Substantia nigra (tissue), 51 donors: ENCODE measurements at places on chromosomes 11 and 22.

DNA sequence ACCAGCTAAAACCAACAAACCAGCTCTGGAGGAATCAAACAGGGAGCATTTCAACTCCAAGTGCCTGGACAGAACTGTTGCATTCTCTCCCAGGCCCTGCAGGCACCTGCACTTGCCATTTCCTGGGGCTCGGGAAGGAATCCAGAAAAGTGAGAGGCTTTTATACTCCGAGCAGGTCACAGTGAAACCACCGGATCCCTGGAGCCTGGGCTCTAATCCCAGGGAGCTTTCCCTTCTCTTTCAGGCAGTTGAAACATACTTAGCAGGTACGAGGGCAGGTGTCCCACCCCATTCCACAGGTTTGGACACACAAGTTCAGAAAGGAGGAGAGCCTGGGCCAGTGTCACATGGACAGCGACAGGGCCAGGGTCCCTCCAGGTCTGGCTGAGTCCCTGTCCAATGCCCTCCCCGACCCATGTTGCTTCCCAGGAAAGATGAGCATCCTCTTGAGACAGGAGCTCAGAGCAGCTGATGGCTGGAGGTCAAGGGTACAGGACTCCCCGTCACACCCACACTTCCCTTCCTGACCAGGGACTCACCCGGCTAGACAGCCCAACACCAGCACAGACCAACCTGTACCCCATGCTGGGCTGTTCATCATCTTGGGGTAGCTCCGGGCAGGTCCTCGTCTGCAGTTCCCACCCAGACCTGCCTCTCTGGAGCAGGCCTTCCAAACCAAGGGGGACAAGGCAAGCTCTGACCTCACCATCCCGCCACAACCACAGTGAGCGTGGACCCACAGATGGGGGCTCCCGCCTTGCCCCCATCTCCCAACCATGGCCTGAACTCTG, 49.9 kb upstream of the CD5 start:
- DNase-seq, result no peak

DNA sequence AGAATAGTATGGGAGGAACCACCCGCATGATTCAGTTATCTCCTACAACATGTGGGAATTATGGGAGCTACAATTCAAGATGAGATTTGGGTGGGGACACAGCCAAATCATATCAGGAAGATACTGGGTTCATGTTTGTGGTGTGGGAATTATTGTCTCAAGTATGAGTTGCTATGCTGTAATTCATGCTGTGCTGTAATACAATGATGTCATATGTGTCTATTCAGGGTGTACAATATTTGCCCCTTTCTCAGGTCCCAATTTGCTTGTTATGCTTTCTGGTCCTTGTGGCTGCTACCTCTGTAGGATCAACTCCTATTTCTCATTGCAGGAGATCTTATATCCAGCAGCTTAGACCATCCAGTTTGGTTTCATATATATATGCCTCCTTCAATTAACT, 52.2 kb upstream of the ARHGAP20 start:
- no peak for DNase-seq

GRCh38 chr11:66226101-66226500, 42.3 kb upstream of the RAB1B start:
- DNase-seq, result no peak

- no peak for DNase-seq
Observed at GRCh38 chr11:101397979-101398378, 185.8 kb downstream of the TRPC6 start.

GRCh38 chr11:29124470-29124869, 892.4 kb downstream of the KCNA4 start:
- no peak for DNase-seq

DNA sequence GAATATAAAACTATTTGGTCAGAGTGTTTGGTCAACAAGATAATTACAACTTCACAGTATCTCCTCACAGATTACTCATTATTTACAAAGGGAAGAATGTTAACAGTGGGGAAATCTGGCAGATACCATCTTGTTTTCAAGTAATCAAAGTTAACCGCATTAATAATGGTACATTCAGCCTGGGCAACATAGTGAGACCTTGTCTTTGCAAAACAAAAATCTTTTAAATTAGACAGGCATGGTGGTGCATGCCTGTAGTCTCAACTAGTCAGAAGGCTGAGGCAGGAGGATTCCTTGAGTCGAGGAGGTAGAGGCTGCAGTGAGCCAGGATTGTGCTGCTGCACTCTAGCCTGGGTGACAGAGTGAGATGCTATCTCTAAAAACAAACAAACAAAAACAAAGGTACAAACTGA, 78.5 kb downstream of the ACER3 start:
- DNase-seq, result no peak

GRCh38 chr22:50318698-50319411, 8.0 kb downstream of the DENND6B start:
- no peak for DNase-seq

DNA sequence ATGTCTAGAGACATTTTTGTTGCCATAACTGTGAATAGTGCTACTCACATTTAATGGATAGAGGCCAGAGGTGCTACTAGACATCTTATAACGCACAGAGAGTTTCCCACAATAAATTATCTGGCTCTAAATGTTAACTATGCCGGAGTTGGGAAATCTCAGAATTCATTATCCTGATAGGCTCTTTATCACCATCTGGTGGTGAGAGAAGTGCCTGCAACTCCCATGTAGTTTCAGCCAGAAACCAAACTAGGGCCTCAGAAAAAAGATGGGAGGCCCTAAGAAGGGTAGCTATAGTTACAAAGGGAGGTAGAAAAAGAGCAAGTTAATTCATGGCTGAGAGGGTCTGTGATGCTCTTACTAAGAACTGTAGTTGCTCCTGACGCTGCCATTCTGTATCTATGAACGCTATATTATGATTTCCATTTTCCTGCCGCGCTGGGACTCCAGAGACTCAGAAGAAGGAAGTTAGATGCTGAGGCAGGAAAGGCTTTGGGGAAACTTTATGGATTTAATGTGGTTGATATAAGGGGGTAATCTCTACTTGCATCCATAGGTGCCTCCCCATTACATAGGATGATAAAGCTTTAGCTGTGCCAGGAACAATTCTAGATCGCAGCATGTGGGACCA, 22.9 kb upstream of the MRPL17 start:
- peak; percentile 6 for DNase-seq

- no peak for DNase-seq
Observed at GRCh38 chr11:133896028-133896427, 50.7 kb upstream of the SPATA19 start.

DNA sequence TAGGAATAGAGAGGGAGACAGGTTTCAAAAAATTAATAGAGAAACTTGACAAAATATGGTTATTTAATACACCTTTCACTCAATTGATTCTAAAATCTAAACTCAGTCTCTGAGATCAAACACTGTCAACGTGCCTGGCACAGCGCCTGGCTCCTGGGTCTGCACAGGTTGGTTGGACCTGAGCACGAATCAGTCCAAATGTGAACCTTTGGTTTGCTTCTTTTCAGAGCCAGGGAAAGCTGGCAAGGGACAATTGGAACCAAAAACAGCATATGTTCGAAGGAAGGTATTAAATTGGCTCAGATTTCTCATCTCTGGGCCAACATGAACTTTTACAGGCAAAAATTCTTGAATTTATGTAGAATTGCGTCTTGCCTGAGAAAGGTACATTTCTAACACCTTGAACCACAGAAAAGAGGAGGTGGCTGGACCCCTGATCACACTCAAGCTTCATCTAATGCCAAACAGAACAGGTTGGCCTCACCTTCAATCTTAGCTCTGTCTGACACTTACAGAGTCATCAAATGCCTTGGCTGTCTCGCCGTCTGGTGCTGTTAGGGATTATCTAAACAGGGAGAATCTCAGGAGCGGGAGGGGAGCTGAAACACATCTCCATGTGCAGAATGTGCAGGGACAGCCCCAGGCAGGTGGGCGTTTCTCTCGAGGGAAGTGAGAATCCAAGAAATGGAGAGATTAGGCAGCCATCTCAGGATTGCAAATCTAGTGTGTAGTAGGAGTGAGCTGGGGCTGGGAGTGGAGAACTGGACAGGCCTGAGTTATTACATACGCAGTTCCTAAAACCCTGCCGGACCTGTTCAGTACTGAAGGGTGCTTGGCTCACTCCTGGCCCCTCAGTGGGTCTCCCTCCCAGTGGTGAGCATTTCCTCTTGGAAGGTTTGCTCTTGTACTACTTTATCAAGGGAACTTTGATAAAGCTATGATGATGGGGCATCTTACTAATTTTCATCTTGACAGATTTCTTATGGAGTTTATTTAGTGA, 442.2 kb upstream of the B3GAT1 start:
- DNase-seq, result no peak

DNA sequence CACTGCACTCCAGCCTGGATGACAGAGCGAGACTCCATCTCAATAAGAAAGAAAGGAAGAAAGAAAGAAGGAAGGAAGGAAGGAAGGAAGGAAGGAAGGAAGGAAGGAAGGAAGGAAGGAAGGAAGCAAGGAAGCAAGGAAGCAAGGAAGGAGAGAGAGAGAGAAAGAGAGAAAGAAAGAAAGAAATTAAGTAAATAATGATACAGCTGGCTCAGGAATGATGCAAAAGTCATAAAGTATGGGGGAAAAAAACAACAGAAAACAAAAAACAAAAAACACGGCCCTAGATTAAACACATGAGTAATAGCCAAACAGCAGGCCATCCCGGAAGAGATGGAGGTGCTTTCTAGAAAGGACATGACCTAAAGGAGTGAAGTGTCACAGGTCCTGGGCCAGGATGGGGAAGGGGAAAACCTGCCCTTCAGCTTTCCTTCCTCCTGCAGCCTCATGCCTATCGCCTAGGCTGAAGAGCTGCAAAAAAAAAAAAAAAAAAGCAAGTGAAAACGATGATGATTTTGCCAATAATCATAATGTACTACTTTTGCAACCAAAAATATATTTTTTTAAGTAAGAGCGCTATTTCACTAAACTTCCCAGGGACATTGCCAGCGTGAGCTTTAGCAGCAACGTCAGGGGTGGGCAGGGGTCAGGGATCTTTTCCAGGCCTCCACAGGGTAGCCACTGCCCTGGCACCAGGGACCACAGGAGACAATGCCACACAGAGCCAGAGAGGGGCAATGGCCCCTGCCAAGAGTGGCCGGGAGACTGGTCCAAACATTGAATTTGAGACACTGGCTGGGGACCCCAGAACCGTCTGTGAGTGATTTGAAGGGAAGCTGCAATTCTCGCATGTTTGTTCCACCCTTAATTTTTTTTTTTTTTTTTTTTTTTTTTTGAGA, 28.2 kb upstream of the TMPRSS4 start:
- DNase-seq, result no peak

- no peak for DNase-seq
Observed at GRCh38 chr11:99505831-99506230, 485.1 kb downstream of the CNTN5 start.

GRCh38 chr22:43013355-43014315, 1.3 kb downstream of the PACSIN2 start:
- DNase-seq, result no peak

GRCh38 chr22:20550851-20551744, 43.7 kb downstream of the MED15 start:
- no peak for DNase-seq

- DNase-seq, result no peak
Observed at GRCh38 chr11:32231909-32232493, 141.1 kb downstream of the RCN1 start.

GRCh38 chr22:22936180-22936914, 48.7 kb downstream of the IGLL5 start:
- no peak for DNase-seq

GRCh38 chr22:18144105-18144504, 5.9 kb upstream of the USP18 start:
- DNase-seq, result no peak
